HTR-8/SVneo (cell line): ENCODE measurements at places on chromosomes 1 and 21.

DNA sequence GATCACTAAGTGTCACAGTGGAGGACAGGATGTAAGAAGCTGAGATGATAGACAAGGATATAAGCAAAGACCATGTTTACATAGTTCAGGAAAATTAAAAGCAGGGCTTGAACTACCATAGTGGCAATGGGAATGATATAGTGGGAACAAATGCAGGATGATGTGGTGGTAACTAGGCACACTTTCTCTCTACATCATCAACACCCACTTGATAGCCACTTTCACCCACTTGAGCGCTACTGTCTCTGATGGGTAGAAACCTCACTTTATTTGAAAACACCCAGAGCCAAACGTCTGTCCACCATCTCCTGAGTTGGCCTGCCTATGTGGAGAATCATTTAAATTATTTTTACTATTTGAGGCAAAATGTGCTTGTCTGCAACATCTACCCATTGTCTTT lies 305.0 kb upstream of the ST6GALNAC5 start:
- no peak for DNase-seq

GRCh38 chr1:158998037-158998780 lies 11.5 kb upstream of the IFI16 start:
- no peak for DNase-seq

DNA sequence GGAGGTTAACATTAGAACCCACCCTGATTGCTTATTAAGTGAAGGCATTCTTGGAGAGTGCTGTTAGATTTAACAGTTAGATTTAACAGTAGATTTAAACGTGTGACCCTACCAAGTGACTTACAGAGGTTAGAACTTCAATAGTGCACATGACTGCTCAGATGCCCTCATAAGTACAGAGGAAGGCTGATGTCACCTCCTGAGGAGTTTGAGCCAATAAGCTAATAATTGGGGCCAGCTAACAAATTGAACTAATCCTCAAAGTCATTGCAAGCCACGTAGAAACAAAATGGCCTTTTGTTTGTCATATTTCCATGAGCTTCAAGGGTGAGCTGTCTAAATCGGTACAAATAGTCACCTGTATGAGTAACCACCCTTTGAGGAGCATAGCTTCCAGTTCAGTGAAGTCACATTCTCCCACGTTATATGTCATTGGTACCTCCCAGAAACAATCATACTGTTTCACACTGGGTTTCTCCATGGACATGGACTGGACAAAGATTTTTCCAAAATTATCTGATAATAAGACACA lies 11.7 kb downstream of the AVPR1B start:
- no peak for DNase-seq

- DNase-seq: no peak
Measured at GRCh38 chr1:233245191-233245765, 50.2 kb downstream of the PCNX2 start.

DNA sequence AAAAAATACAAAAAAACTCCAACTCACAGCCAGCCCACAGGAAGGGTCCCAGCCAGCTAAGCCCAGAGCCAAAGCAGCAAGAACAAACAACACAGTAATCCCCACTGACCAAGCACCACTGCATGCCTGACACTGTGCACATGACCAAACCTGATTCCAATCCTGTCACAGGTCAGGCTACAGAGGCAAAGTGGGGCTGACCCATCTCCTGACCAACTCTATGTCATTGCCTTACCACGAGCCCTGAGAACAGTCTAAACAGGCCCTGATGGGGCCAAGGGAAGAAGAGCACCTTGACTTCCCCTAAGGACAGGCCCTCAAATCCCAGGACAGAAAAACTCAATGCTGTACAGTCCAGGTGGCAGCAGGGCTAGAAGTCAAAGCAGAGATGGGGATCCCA lies 2.4 kb downstream of the LSS start:
- no peak for DNase-seq

- no peak for DNase-seq
Measured at GRCh38 chr1:42305639-42306038, 29.4 kb downstream of the FOXJ3 start.
